ENCODE measurements at places on chromosomes 16 and 17.

DNA sequence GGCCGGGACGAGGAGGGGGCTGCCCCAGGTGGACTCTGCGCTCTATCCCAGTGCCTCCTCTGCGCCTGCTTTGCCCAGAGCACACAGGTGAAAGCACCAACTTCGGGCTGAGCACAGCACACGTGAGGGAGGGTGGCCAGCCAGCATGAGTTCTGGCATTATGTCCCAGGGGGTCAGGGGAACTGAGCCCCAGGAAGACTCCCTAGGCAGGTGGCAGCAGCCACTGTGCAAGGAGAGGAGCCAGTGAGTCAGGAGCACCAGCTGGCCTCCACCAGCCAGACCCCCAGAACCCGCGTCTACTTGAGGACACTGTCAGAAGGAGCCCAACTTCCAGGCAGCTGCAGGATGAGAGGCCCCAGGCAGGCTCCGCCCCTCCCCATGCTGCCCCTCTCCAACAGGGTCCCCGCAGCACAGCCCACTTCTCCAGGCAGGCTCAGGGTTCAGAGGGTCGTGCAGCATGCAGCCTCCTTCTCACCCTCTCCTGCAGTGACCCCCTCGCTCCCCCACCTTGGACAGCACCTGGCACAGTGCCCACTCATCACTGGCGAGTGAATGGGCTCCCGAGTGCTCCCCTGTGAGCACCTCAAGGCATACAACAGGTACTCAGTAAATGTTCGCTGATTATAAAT, 44.2 kb upstream of the RASD1 start:
- no peak for DNase-seq

DNA sequence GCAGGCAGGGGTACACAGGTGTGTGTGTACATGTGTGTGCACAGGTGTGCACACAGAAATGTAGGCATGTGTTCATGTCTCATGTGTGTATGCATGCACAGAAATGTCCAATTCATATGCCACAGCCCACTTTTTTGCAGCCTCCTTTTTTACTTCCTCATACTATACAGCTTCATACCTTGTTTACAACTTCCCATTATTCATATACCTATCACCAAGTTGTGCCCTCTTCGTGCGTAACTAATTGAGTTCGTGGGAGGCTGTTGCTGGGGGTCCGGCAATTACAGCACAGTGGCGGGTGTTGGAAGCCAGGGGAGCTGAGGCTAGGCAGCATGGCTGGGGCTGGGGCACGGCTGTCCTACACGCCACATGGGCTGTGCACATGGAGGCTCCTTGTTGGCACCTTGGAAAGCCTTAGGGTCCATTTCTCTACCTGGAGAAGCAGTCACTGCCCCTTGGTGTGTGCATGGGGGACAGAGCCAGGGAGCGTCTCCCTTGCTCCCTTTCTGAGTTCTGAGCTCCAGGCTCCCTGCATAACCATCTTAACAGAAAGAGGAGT, 266.7 kb downstream of the ENGASE start:
- no peak for DNase-seq

DNA sequence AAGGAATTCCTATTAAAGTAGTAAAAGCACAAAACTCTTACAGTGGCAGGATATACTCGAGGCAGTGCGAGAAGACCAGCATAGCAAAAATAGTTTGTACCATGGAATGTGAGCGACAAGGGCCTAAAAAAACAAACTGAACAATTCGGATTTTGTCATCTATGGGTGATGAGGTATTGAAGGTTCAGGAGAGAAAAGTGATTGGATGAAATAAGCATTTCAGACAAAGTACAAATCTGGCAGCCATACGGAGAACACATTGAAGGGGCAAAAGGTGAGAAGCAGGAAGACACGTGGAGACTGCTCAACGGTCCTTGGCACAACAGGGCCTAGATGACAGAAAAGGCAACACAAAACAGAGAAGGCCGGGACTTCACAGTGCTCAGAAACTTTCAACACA, 22.5 kb downstream of the MYH10 start:
- no peak for DNase-seq

DNA sequence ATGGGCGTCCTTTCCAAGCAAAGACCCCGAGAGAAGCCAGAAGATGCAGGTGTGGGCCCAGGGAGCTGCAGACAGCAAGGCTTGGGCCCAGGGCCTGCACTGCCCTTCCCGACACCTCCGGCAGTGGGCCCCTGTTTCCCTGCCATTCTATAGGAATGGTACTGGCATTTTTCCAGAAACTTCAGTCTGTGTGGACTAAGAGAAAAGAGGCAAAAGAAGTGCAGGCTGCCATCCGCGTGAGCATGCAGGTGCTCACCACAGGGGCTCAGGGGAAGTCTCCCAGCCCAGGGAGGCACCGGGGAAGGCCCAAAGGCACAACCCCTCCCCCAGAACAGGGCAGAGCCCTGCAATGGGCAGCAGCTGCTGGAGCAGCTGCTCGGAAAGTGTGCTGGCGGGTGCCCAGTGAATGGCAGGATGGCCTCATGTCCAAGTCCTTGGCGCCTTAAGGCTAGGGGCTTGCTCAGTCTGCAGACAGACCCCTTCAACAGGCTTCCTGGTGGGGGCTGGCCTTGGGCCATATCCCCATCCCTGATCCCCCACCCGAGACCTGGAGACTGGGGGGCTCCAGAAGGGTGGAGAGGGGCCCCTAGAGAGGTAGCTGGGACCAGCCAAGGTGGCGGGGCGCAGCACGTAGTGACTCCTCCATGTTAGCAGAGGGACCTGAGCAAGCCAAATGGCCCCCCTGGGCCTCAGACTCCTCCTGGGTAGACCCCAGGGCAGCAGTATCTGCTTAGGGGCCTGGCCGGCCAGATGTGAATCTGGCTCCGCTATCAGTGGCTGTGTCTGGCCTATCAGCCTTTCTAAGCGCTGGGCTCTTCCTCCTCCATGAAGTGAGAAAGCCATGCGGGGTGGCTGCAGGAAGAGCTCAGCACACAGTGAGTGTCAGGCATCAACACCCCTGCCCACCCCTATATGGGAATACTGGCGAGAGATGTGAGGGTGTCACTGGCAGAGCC, 6.7 kb upstream of the TPPP3 start:
- no peak for DNase-seq

- no peak for DNase-seq
Observed at GRCh38 chr17:41048441-41048840, 1.3 kb upstream of the KRTAP2-1 start.

GRCh38 chr16:47888142-47888541, 267.7 kb downstream of the ABCC12 start:
- DNase-seq = peak; percentile 89

GRCh38 chr17:51748749-51749604, 409.5 kb downstream of the CA10 start:
- no peak for DNase-seq

- peak; percentile 40 for DNase-seq
Observed at GRCh38 chr17:60391471-60392041, 377 bp downstream of the USP32 start.

GRCh38 chr17:50668838-50669581, 34.3 kb downstream of the ABCC3 start:
- no peak for DNase-seq

- peak; percentile 30 for DNase-seq
Observed at GRCh38 chr16:67767953-67768352, 38.4 kb downstream of the RANBP10 start.

DNA sequence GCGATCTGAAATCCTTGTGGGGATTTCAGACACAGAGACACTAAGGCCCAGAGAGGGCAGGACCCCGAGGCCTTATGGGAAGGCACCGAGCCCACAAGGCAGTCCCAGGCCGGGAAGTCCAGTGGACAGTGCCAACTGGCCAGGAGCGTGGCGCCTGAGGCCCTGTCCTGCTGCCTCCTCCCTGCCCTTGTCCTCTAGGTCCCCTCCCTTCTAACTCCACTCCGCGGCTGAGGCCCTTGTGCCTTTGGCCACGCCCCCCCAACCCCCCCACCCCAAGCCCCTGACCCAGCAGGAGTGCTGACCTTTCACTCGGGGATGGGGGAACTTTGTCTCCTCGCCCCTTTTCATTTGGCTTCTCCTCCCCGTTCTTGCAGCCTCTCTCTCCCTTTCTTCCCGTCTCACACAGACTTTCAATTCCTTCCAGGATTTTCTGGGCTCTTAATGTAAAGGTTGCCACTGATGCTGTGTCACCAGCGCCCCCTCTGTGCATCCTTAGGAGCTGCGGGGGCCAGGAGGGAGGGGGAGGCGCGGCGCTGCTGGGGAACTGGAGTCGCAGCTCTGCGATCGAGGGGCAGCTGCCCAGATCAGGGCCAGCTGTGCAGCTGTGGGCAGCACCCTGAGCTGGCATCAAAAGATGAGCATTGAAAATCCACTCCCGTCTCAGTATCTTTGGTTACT, 29.1 kb downstream of the CRHR1 start:
- DNase-seq = no peak

DNA sequence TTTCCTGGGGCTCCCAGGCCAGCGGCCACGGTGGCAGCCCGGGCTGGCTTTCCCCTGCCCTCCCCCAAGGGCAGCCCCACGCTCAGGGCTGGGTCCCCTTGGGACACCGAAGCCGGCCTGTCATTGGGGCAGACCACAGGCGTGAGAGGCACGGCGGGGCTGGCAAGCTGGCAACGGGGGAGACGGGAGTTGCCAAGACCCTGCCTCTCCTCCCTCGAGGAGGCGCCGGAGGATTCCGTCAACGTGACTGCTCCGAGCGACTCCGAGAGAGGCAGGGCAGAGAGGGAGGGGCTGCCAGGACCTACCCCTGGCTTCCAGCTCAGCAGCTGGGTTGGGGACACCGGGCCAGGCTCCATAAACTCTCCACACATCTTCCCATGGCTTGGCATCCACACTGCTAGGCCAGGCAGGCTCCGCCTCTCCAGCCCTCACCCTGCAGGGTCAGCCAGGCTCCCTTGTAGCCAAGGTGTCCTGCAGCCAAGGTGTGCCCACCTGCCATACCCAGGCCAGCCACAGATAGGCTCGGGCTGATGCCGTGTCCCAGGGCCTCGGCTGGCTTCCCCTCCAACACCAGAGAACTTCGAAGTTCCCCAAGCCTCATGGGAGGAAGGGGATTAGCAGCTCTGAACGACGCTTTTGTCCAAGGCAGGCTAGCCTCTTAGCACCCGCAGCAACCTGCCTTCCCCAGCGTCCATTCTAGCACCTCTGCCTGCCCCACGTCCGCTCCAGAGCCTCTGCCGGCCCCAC, 25.5 kb downstream of the TIMM22 start:
- DNase-seq = no peak

GRCh38 chr16:73240920-73241319, 193.0 kb upstream of the ZFHX3 start:
- no peak for DNase-seq

DNA sequence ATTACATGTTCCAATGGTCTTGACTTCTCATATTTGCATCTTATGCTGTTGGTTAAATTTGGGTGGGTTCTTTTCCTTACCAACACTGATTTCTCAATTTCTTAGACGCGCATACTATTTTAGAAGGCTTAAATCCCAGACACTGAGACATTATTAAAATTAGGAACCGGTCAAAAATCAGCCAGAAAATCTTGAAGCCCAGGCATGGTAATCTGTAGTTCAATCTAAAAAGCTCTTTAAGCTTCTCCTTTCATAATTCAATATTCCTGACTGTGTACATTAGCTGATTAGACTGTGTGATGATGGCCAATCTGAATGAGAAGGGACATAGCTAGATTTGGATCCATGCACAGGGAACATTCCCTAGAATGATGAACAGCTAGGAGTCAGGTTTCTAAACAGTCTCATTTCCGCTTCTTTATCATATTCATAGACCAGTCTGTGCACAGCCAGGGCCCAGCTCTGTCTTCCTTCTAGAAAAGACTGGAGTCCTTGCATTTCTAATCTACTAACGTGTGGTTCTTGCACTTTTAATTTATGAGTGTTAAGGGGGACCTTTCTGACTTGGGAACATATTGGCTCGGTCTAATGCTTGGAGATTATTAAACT, 189.3 kb downstream of the AATF start:
- DNase-seq = no peak

- no peak for DNase-seq
Observed at GRCh38 chr17:9991796-9992195, 86.7 kb upstream of the RCVRN start.
